ENCODE measurements at places on chromosomes 5 and 9. TPM values are rescaled to one million over a fixed set of nuclear protein-coding genes. Genes with fewer than 3 reads are reported as not detected.

DNA sequence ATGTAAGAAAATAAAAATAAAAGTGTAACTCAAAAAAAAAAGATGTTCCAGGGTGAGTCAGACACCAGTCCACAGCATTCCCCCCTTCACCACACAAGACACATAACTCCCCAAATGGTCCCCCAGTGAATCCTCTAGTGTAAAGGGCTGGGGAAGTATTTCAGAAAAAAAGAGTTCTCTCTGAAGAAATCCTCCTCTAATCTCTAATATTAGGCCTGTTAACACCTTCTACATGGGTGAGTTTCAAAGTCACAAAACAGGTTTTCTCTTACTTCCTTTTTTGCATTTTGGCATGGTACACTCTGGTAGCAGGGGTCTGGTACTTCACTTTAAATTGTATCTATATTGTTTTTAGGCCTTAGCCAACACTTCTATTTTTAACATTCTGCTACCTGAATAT lies 28.2 kb downstream of the RNF145 start:
- peaks cover 11% of the 10 kb centered on the region for H3K4me1 ChIP-seq
- no peak overlapping the region for H3K4me3 ChIP-seq
- no peak for DNase-seq
- H3K36me3 ChIP-seq, result peaks cover 27% of the 10 kb centered on the region
- H3K27ac ChIP-seq, result no peak overlapping the region

Gene TAF11L10
- polyA plus RNA-seq, result not detected

Gene ADAMTS13
- 10.4 TPM for polyA plus RNA-seq

Gene SLC25A2
- polyA plus RNA-seq, result 0.04 TPM

Gene TNFSF15
- 10.2 TPM for polyA plus RNA-seq
